ENCODE measurements at places on chromosomes 2 and 18.

GRCh38 chr2:174574657-174575056, 22.9 kb downstream of the WIPF1 start:
- no peak for DNase-seq

- no peak for DNase-seq
Measured at GRCh38 chr2:203718087-203718486, 11.6 kb downstream of the CD28 start.

- no peak for DNase-seq
Measured at GRCh38 chr2:163708265-163708664, 27.5 kb downstream of the FIGN start.

- DNase-seq: no peak
Measured at GRCh38 chr2:10883066-10883465, 28.7 kb upstream of the KCNF1 start.

GRCh38 chr2:100924520-100925451, 77.3 kb upstream of the RPL31 start:
- no peak for DNase-seq

DNA sequence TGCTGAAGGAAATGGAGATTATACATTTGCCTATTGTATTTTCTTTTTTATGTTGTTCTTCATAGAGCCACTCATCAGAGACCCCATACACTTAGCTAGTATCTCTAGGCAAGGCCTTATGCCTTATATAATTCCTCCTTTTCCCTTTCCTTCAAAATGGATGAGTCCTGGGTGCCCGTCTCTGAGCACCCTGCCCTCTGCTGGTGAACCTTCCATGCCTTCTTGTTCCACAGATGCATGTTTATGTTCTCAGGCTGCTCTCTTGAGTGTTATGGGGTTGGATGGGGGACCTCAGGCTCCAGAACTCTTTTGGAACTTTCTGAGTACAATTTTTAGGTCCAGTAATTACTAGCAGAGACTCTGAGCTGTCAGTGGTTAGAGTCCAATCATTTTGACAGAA, 368.6 kb upstream of the SPRED2 start:
- no peak for DNase-seq

- DNase-seq: no peak
Measured at GRCh38 chr2:42054714-42055430, 7.1 kb downstream of the PKDCC start.

DNA sequence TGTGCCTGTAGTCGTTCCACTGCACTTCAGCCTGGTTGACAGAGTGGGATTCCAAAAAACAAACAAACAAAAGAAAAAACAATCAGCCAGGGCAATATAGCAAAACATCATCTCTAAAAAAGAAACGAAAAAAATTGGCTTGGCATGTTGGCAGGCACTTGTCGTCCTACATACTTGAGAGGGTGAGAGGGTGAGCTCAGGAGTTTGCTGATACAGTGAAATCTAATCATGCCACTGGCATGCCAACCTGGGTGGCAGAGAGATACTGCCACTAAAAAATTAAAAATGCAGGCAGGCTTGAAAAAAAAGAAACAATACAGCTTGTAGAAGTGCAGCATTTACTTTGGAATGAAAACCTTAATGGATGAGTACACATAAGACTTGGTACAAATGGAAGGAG, 282.9 kb upstream of the RGPD4 start:
- DNase-seq: no peak

GRCh38 chr18:24234330-24234729, 95.5 kb downstream of the CABYR start:
- no peak for DNase-seq

Data from epithelial cell of prostate (primary cell).